ENCODE measurements at places on chromosomes 11 and 22.

- DNase-seq = no peak
Measured at GRCh38 chr11:65981972-65982823, 19.8 kb downstream of the EIF1AD start.

DNA sequence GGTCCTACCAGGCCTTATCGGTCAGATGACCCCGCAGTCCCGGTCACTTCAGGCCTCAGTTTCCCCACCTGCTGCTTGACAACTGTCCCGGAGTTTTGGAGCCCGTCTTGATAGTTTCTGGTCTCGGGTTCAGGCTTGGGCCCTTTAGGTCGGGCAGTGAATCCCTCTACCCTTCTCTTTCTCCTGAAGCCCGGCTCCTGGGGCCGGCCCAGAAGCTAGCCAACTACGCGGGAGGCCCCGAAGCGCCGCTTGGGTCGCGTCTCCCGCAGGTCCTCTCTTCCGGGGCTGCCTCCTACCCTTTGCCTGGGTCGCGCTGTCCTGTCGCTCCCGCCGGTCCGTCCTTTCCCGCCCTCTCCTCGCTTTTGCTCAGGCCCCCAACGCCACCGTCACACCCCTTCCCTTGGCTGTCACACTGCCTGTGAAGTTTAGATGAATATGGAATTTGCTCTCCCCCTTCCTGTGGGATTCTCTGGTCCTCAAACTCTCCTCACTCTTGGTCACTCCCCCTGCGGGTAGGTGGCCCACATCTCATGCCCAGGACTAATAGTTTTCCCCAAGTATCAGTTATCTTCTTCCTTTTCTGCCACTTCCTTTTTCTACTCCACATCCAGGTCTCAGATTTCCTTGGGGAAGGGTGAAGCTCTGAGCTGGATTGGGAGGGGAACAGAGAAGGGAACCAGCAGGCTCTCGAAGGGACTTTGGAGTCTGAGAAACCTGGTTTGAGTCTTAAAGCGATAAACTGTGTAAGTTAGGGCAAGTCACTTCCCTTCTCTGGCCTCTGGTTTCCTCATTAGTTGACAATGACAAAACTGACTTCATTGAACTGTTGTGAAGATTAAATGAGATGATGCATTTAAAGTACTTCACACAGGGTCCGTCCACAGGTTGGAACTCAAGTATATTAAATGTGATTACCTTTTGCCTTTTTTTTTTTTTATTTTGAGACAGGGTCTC, 790 bp downstream of the RAB1B start:
- DNase-seq = no peak

- DNase-seq = no peak
Measured at GRCh38 chr11:118876286-118876685, 7.4 kb upstream of the CXCR5 start.

DNA sequence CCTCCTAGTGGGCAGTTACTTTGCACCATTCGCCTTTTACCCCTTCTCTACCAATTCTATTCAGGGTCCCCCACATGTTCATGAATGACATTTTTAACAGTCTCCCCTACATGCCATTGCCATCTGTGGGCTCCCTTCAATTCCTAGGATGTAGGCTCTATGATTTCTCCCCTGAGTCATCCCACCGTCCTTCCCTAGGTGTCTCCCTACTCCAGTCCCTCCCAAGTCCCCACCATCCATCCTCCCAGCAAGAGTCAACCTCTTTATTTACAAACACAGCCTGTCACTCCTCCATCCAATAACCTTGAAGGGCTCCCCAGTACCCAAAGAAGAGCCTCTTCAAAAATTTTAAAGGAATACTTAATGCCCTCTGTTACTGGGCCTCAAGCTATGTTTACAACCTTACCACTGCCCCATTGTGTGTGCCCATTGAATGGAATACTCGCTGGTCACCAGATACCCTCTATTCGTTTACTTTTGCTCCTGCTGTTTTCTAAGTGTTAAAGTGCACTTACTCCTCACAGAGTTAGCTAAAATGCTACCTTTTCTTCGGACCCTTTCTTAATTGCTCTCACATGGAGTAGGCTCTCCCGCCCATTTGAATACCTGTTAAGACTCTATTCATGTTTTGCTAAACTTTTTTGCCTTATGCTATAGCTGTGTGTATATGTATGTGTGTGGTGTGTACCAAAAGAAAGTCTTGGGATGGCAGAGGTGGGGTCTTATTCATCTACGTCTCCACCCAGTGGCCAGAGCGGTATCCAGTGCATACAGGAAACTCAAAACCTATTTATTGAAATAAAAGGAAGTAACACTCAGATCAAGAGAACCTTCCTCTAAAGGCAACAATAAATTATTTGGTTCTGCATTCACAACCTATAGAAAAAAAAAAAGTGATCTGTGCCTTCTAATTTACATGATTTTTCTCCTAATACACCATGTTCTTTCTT, 235.8 kb upstream of the CCDC90B start:
- no peak for DNase-seq
